ENCODE measurements at places on chromosomes 7 and 10.

DNA sequence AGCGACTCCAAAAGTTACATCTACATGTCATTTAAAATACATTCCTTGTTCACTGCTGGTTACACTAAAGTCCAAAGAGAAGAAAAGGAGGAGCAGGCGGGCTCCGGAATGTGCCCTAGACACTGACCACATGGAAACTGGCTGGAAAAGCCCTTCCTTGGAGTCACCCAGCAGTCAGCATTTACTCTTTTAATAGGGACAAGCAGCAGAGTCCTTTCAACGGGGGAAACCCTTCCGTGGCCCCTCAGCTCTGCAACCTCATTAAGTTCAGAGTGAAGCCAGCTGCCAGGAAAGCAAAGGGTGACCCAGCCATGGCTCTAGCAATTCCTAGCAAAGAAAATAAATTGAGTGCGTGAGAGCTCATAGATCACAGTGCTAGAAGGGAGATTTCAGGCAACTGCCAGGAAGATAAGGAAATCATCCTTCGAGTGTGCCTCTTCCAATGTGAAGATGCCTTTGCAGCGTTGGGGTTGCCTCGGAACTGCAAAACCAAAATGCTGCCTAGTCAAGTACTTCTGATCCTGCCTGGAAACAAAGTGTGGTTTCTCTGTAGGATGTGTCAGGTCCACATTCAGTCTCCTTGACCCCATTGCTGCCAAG lies 101.6 kb downstream of the SORBS1 start:
- no peak for DNase-seq

DNA sequence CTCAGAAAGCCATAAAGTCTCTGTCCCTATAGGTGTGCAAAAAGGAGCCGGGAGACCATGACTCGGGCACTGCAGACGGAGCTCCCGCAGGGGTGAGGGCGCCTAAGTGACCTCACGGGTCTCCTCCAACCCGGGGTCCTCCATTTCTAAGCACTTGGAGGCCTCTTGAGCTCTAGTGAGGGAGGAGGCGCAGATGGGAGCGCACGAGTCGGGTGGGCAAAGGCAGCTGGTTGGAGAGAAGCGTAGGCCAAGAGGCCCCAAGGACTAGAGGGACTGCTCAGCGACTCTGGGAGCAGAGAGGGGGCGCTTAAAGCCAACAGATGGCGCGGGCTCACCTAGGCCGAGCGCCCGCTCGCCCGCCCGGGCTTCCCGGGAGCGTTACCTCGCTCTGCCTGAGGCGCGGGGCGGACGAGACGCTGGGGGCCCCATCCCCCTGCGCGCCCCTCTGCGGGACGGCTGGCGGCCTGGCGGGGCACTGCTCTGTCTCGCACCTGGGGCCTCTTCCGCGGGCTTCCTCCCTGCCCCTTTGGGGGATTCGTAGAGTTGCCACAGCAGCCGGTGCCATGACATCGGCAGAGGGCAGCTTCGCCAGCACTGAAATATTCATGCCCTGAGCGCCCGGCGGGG lies 523 bp upstream of the CDH23 start:
- DNase-seq = peak; percentile 84

GRCh38 chr10:130707389-130707979 lies 571.3 kb downstream of the GLRX3 start:
- no peak for DNase-seq

DNA sequence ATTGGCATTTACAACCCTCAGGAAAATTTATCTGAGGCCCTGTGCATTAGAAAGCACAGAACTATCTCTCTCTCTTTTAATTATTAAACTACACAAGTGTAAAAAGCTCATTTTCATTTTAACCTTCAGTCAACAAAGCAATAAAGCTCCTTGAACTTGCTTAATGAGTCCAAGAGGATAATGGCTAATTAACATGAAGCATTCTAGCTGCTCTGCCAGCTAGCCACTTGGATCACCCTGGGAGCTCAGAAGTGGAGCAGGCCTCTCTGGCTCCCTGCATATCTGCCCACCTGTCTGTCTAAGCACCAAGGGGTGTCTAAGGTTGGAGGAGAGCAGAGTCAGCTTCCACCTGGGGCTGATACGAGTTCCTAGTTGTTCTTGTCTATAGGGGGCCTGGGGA lies 56.0 kb upstream of the SLC35G1 start:
- DNase-seq = peak; percentile 78

- peak; percentile 77 for DNase-seq
Observed at GRCh38 chr7:85041605-85042216, 145.1 kb downstream of the SEMA3D start.

- DNase-seq = peak; percentile 22
Observed at GRCh38 chr7:50595491-50596102, 30.4 kb upstream of the DDC start.

- no peak for DNase-seq
Observed at GRCh38 chr7:25970356-25970755, 181.6 kb upstream of the NFE2L3 start.

Measured in NCI-H1417 (cell line).